AG04449 (cell line): ENCODE measurements at places on chromosomes 7 and 10.

DNA sequence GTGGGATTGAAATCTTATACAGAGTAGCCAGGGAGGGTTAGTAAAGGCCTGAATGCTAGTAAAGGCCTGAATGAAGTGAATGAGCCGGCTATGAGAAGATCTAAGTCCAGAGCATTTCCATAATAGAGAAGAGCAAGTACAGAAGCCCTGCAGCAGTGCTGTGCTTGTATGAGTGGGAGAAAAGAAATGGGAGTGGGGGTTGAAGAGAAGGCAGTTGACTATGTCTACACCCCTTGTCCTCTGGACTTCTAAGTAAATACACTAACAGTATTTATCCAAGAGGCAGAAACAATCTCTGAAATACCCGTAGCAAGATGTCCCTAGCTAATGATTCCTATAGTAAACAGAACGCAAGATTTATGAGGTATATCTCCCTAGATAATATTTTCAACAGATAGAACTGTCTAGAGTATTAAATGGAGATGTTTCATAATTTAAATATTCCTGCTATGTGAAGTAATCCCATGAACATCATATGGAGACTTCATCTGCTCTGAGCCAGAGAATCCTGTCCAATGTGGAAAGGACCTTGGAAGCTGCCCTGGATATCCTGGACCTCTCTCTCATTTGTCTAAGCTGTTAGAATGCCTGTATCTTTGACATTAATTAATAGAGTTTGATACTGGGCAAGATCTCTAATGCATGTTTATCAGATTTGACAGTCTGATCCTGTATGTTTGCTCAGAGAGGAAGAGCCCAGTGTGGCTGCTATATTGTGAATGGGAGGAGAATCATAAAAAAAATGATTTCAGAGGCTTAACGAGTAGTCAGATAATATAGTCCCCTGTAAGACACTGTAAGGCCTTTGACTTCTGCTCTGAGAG is 171.6 kb downstream of the LRRN3 start:
- DNase-seq = no peak

DNA sequence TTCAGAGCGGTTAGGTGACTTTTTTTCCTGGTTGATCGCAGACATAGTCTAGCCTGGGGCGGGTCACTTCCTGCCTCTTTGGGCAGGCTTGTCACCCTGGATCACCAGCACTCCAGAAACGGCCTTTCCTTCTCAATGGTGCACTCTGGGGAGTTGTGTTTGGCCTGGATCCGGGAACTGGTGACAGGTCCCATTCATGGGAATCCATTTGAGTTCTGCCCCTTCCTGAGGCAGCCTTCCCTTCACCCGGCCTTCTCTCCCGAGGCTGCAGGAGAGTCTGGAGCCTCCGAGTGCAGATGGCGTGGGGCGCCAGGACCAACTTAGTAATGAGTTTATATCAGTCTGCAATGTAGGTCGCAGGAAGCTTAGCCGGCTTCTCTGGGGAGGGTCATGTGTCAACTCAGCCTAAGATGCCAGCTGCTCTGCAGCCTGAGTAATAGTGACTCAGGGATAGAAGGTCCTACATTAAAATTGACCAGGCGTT is 54.2 kb downstream of the TACR2 start:
- DNase-seq = no peak

GRCh38 chr10:7054915-7055314 is 355.9 kb downstream of the SFMBT2 start:
- DNase-seq = no peak

GRCh38 chr10:36380538-36380937 is 738.4 kb upstream of the FZD8 start:
- no peak for DNase-seq

GRCh38 chr10:3090914-3091787 is 23.8 kb downstream of the PFKP start:
- peak; percentile 54 for DNase-seq

DNA sequence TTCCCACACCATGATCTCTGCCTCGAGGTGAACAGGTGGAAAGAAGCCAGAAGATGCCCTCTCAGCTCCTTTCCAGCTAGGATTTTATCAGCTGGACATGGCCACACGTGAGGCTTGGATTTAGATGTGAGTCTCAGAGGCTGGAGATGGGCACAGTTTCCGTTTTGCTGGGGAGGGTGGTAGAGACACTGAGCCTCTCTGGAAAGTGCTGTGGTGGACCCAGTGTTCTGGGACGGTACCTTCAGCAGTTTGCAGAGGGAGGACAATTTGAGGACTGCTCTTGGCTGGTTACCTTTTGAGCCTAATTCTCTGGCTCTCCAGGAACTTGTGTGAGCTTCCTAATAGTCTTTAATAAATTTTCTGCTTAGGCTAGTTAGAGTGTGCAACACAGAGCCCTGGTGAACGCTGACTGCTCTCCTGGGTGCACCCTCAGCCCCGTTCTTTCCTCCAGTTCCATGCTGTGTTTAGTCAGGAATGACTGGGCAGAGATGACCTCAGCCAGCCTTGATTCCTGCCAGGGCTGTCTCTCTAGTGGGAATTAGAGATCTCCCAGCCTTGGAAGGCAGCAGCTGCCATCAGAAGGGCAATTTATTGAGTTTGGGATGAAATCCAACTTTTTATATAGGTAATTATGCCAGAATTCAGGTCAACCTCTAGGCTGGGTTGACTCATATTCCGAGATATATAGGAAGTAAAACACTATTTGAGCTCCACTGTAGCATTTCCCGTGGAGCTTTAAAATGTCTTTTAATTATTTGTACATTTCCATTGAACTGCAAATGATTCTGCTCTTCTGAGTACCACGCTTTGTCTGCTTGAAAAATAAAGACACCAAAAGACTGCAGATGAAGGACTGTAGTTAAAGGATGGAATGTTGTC is 103.9 kb downstream of the GATA3 start:
- no peak for DNase-seq

DNA sequence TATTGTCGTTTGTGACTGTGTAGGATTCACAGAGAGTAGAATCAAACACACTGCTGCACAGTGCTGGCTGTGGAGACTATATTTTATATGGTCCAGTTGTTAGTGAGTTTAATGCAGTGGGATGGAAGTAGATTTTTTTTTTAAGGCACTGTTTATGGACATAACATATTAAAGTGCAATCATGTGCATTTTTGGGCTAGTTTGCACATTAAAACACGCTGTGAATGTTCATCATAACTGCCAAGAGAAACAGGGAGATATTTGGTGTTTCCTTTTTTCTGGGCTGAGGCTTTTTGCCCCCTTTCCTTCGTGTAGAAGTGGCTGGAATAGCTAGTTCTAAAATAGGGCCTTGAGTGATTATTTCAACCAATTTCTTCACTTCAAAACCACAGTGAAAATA is 139.2 kb downstream of the MYOF start:
- no peak for DNase-seq

- no peak for DNase-seq
Observed at GRCh38 chr7:1500064-1500807, 4.0 kb downstream of the INTS1 start.

GRCh38 chr7:32958046-32959025 is 1.1 kb downstream of the FKBP9 start:
- no peak for DNase-seq

- DNase-seq = no peak
Observed at GRCh38 chr10:75596930-75597620, 165.7 kb downstream of the LRMDA start.

- peak; percentile 38 for DNase-seq
Observed at GRCh38 chr7:106947244-106947728, 82.2 kb downstream of the PIK3CG start.

DNA sequence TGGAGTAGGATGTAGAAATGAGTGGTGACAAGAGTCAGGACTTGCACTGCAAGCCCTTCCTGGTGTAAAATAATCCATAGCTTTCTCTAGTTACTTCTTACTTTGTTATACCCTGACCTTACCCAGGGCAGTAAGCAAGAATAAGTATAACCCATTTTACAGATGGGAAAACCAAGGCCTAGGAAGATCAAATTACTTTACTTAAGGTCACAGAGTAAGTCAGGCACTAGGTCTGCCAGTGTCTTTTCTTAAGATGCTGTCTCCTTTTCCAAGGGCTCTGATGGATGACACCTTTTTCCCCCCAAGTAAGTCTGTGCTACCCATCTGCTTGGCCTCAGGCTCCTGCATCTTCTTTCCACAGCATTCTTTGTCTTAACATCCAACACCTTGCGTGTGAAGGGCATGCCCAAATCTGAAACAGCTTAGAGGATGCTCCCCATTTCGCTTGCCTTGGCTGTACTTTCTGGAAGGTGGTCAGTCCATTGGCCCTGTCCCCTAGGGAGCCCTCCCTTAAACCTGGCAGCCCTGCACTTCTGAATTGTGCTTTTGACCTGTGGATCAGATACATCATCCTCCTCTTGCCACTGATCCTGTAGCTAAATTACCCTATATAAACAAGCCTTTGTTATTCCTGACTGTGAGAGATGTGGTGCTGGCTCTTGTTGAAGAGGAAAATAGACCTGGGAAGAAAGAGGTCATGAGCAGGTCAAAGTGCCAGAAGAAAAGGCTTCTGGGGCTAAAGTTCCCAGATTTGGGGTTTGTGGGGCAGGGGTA is 168.6 kb downstream of the LRMDA start:
- DNase-seq = no peak

GRCh38 chr7:125695626-125696025 is 766.0 kb upstream of the POT1 start:
- no peak for DNase-seq

GRCh38 chr7:138338361-138338760 is 121.7 kb upstream of the TRIM24 start:
- no peak for DNase-seq

DNA sequence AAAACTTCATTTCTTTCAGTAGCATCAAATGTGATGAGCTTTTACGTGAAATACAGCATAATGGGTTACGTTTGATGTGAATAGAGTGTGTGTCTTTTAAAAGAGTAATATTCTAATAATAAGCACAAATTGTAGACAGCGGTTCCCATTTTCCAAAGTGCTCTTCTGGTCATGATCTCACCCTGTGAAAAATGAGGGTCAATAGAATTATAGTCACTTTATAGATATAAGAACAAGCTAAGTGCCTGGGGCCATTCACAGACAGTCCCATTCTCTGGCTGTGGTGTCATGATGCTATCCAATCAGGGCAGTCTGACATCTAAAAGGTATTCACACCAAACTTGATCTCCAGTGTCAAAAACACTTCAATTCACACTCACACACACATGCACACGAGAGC is 830.8 kb upstream of the AUTS2 start:
- no peak for DNase-seq

GRCh38 chr10:49610114-49610457 is at the start of gene SLC18A3:
SLC18A3 (plus strand) TSS chr10:49610310; CDS start chr10:49610741, 431 bp downstream.
- DNase-seq = no peak

DNA sequence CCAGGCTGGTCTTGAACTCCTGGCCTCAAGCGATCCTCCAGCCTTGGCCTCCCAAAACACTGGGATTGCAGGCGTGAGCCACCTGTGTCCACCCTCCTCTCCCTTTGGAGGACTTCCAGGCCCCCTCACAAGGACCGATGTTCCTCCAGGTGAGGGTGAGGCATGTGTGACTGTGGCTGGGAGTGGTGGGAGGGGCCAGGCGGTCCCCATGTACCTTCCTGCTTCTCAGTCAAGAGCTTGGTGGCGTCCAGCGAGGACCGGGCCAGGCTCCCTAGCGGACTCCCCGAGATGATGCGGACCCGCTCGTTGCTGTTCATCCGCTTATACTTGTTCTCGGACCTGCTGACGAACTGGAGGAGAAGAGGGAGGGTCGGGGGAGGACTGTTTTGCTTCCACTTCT is 70.9 kb upstream of the GNA12 start:
- DNase-seq = no peak

DNA sequence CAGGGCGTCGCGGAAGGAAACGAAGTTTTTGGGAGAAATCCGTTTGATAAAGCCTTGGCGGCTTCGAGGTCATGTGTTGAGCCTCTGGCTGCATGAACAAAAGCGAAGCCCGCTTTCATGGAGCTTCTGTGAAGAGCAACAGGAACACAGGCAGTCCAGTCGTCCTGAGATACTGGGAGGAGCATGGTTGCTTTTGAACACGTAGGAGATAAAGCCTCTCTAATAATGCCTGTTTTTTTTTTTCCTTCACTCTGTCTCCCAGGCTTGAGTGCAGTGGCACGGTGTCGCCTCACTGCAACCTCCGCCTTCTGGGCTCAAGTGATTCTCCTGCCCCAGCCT is 473 bp upstream of the ZNF32 start:
- DNase-seq = no peak

DNA sequence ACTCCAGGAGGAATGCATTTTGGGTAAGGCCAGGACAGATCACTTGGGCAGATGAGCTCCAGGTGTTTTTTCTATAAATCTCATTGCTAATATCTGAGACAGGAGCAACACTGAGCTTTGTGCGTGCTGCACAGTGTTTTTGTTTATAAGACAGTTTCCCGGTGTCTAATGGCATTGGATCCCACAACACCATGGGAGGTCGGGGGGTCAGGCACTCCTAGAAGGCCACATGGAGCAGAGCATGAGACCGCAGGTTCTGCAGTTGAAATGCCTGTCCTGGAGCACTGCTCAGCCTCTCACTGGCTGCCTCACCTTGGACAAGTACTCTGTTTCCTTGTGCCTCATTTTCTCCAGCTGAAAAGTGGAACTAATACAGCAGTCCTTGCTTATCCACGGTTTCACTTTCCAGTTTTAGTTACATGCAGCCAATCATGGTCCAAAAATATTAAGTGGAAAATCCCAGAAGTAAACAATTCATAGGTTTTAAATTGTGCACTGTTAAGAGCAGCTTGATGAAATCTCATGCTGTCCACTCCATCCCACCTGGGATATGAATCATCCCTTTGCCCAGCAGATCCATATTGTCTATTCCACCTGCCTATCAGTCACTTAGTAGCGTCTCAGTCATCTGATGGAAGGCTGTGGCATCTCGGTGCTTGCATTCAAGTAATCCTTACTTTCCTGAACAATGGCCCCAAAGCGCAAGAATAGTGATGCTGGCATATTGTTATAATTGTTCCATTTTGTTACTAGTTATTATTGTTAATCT is 35.2 kb downstream of the ATXN7L1 start:
- no peak for DNase-seq

- no peak for DNase-seq
Observed at GRCh38 chr7:138948403-138948802, 32.8 kb downstream of the KIAA1549 start.

GRCh38 chr7:149147752-149148653 is 750 bp downstream of the ZNF398 start:
- no peak for DNase-seq
